ENCODE measurements at places on chromosomes 3 and 15.

DNA sequence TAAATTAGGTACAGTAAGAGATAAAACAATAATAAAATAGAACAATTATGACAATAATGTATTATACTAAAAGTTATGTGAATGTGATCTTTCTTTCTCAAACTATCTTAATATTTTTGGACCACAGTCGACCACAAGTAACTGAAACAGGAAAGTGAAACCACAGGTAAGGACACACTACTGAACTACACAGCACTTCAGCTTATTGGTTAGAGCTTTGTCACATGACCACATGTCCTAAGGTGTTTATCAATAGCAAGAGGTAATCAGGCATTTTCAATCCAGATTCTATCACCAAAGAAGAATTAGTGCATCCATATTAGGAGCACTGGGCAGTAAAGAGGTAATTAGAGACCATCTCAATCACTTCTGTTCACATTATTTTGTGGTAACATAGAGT is 392.8 kb downstream of the RSL24D1 start:
- DNase-seq: no peak

DNA sequence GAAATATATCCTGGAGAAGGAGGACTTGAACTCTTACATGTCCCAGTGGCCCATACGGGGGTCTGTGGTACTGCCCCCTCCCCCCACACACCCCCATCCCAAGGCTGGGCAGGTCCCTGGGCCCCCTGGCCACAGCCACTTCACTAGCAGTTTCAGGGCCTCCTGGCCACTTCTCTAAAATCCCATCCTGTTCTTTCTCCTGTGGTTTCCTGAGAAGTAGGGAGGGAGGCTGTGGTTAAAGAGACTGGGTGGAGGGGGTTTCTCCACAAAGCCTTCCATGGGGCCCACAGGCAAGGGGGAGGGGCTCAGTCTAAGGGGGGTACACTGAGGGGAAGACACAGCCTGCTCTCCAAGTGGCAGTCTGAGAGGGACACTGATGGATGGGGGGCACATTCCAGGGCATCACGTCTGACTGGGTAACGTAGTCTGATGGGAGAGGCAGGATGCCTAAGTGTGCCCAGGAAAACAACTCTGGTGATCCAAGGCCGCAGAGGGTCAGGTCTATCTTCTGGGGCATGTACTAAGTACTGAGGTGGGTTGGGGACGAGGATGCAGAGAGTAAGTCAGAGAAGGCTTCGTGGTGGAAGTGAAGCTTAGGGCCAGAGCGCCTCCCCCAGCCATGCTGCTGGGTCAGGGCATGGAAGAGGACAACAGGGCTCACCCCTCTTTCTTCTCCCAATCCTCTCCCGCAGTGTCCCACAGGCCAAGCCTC is 48.0 kb upstream of the C15orf39 start:
- peak; percentile 12 for DNase-seq

DNA sequence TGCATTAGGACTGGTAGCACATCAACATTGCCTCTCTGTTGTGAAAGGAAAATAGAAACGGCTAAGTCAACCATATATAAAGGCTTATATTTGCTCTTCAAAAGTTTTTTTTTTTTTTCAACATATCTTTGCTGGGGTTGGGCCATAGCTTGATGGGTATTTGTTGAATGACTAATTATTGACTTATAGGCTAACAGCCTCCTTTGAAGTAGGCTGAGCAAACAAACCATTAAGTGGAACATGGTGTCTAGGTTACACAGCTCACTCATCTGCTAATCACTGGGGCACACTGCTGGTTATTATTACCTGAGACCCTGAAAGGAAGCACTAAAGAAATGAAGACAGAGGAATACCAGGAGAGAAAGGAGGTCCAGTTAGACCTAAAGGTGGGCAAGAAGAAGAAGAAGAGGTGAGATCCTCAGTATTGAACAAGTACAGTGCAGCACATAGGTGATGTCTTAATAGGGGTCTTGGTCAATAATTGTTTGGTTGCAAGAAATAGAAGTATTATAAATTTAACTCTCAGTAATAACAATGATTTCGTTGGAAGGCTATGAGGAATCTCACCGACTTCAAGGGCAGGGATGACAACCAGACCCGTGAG is 139.4 kb downstream of the RPLP1 start:
- DNase-seq: no peak

- DNase-seq: peak; percentile 22
Measured at GRCh38 chr3:33438284-33438668, 1.9 kb downstream of the UBP1 start.

DNA sequence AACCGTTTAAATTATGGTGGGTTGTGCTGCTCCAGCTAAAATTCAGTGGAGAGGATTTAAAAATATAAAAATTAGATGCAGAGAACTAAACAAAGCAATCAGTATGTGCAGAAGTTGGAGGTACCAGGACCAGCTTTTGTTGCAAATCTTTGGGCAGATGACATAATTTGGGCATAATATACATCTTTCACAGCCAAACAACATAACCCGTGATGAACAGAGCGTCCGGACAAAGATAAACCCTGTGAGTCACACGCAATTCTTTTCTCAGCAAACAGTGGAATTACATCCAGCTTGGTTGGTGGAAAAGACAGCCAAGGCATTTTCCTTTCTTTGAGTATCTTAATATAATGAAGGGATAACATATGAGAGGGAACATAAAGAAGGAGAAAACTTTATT is 419.4 kb upstream of the ADAMTS9 start:
- DNase-seq: no peak
